ENCODE measurements at places on chromosomes 3 and 15.

DNA sequence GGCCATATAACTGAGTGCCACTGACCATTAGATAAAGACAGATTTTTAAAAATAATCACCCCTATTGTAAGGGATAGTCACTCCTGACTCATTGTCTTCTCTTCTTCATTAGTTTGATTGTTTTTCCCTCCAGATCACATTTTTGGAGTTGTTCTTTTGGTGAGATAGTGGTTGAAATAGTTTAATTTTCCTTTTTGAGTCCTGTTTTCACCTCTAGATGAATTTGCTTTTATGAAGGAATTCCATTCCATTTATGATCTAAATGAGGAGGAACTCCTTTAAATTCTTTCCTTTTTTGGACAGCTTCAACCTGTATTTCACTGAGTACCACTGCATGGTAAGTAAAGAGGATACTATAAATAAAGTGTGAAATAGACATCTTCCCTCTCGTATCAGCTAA is 112.4 kb downstream of the GREM1 start:
- no peak for DNase-seq

DNA sequence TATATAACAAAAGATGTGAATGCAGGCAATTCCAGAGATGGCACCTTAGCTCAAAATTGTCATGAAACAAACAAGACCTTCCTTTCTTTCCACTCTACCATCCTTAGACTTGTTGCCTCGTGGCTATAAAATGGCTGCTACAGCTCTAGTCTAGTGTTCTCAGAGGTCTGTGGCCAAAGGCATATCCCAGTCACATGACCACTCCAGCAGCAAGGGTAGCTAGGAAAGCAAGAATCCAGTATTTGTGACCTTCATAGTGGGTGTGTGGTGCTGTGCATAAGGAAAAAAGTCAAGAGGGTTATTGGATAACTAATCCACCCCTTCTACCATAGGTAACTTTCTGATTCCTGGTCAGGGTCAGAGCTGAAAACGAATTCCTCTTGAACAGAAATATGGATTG is 27.1 kb upstream of the LIPC start:
- DNase-seq: no peak

GRCh38 chr3:161770484-161771386 is 274.1 kb downstream of the OTOL1 start:
- DNase-seq: peak; percentile 23

GRCh38 chr3:173599673-173600072 is 202.1 kb downstream of the NLGN1 start:
- peak; percentile 35 for DNase-seq

DNA sequence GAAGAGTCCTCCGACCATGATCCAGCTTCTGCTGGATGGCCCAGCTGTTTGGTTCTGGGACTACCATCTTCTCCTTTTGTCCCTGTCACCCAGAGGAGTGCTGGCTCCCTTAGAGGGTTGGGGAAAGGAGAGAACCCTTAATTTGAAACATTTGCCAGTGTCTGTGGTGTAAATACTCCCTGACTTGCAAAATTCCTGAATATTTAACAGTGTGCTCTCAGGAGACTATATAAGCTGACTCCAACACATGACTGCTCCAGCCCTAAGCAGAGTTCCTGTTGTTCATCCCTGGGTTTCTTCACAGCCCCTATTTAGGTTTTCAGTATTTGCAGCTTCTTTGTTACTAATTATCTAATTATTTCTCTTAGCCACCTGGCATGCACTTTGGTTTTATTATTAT is 133.1 kb downstream of the CPNE4 start:
- no peak for DNase-seq

DNA sequence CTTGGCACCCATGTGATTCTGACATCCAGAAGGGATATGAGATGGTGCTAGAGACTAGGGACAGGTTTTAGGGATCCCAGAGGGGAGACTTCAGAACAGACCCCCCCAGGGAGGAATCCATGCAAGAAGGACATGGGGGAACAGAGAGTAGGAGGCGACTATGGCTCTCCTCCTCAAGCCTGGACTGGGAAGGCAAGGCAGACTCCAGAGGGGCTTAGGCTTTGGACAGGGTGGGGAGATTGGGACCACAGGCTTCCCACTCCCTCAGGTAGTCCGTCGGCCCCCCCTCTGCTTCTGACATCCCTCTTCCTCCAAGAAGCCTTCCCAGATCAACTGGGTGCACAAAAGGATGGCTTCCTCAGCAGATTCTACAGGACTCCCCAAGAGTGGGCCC is 3.0 kb upstream of the VIPR1 start:
- DNase-seq: no peak

GRCh38 chr3:169186596-169186995 is 476.9 kb downstream of the MECOM start:
- DNase-seq: no peak

GRCh38 chr3:3631114-3631513 is 168.1 kb upstream of the LRRN1 start:
- DNase-seq: no peak

All from NCI-H69 (cell line).